ENCODE measurements at places on chromosomes 6 and 20. TPM values are rescaled to one million over a fixed set of nuclear protein-coding genes. Genes with fewer than 3 reads are reported as not detected.

CASS4 gene
- 0.16 TPM for total RNA-seq

PHF20 gene
- 46.3 TPM for total RNA-seq

SIRPG gene
- total RNA-seq = not detected

TNF gene
- not detected for total RNA-seq

SPATS1 gene
- total RNA-seq = 0.62 TPM

GSS gene
- 41.5 TPM for total RNA-seq

CLDN20 gene
- total RNA-seq = not detected

MYLK4 gene
- 0.47 TPM for total RNA-seq

PLG gene
- total RNA-seq = 0.62 TPM

ATP9A gene
- total RNA-seq = 260 TPM

PPIL6 gene
- total RNA-seq = 41.5 TPM

KIAA0408 gene
- 116 TPM for total RNA-seq

DEFB115 gene
- total RNA-seq = not detected

GUCA1A gene
- 2.2 TPM for total RNA-seq

TREML4 gene
- not detected for total RNA-seq

PDE7B gene
- 3.0 TPM for total RNA-seq

CLPSL2 gene
- not detected for total RNA-seq

PRSS35 gene
- 4.8 TPM for total RNA-seq

DEFB132 gene
- not detected for total RNA-seq
